ENCODE measurements at places on chromosomes 1 and 21. TPM values are rescaled to one million over a fixed set of nuclear protein-coding genes. Genes with fewer than 3 reads are reported as not detected.

GRCh38 chr1:5597171-5597850 lies 394.9 kb downstream of the NPHP4 start:
- no peak for DNase-seq

Gene PIK3R3
- total RNA-seq: 39.2 TPM

GRCh38 chr1:7845761-7846160 lies 7.1 kb downstream of the UTS2 start:
- no peak for DNase-seq

DNA sequence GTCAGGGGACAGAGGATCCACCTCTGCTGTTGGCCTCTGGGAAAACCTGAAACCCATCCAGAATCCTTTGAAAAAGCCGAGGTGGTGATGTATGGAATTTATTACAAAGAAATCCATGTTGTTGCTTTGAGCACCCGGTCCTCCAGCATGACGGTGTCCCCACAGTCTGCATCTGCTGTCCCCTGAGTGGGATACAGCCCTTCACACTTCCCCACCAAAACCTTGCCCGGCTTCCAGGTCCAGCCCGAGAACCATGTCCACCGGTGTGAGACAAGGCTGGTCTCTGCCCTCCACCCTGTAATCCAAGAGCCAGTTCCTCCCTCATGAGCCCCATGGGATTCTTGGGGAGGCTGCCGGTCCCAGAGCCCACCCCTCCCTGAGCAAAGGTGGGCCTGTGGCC lies 70.5 kb downstream of the STUM start:
- DNase-seq: no peak

DNA sequence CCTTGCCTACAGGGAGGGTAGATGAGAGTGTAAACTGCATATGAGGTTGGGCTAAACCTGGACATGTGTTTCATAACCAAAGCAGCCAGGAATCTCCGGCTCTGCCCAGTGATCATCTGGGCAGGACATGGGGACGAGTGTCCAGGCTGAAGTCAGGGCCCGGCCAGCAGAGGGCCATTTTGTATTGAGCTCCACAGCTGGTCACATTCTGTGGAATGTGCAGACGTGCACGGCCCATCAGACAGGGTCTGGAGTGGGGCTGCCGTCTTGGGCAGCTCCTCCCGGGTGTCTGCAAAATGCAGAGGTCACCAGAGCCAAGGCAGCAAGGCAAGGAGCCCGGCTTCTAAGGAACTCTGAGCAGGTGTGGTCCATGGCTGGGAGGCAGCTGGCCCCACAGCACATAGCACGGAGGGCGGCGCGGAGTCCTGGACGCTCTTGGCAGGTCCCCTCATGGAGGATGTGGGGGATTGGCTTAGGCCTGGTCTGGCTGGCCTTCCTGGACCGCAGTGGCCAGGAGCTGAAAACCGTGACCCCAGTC lies 6.2 kb downstream of the LRRC3 start:
- no peak for DNase-seq

- no peak for DNase-seq
Observed at GRCh38 chr1:21927533-21928237, 9.4 kb downstream of the HSPG2 start.

DNA sequence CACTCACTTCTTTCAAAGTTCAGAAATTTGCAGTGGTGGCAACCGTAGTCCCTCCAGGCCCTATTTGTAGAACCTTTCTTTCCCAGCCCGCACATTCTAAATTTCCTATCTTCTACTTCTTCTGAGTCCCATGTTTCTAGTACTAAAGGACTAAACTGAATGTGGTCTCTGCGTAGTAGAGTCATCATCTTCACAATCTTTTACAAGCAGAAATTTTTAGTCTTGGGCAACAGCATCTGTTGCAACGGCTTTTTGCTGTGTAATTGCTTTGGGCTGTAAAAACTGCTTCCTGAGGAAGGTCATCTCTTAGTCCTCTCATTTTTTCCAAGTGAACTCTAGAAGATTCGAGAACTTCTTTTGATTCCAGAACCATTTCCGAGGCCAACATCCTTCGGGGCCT lies 23.9 kb downstream of the VAV3 start:
- DNase-seq: no peak

- no peak for DNase-seq
Observed at GRCh38 chr1:52725903-52726264, 369 bp upstream of the ZYG11B start.

Gene SPRR2G
- not detected for total RNA-seq

DNA sequence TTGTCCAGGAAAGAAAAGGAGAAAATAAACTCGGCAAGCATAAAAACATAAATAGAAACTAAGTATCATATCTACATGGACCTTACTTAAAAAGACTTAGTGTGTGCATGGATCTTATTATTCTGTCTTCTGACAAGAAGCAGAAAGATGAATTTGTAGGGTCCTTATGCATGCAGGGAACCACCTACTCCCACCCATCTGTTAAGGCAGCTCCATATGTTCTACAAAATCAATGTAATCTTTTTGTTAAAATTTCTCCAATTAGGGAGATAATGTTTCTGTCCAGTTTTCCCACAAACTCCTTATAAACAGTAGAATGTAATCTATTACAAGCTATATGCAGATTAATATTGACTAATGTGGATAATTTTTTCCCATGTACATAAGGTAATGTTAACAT lies 13.9 kb upstream of the PTPN14 start:
- no peak for DNase-seq

Gene KCNJ15
- total RNA-seq: 62.7 TPM

Gene CYP4A22
- total RNA-seq: not detected

Data from lower lobe of right lung (tissue), 2 donors.